NCI-H1105 (cell line): ENCODE measurements at places on chromosomes 6 and 20.

GRCh38 chr6:156731396-156731795, 45.8 kb upstream of the ARID1B start:
- DNase-seq: peak; percentile 91

DNA sequence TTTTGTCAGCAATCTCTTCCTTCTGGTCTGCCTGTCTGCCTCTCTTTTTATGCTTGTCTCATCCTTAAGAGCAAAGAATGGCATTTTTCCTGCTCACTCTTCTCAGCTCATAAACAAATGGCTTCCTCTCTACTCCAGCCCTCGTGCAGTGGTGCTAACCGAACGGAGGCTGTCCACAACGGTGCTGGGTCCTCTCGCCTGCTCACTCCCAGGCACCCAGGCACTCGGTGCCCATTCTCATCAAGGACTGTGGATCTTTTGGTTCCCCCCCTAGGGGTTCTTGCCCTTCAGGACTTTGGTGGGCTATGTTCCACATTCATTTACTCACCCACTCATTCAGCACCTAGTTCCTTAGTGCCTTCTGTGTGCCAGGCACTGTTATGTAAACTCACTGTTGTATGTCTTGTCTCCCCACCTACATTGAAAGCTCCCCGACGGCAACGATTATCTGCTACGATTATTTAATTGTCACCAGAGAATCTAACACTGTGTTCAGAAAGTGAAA, 113.9 kb downstream of the FYN start:
- no peak for DNase-seq

DNA sequence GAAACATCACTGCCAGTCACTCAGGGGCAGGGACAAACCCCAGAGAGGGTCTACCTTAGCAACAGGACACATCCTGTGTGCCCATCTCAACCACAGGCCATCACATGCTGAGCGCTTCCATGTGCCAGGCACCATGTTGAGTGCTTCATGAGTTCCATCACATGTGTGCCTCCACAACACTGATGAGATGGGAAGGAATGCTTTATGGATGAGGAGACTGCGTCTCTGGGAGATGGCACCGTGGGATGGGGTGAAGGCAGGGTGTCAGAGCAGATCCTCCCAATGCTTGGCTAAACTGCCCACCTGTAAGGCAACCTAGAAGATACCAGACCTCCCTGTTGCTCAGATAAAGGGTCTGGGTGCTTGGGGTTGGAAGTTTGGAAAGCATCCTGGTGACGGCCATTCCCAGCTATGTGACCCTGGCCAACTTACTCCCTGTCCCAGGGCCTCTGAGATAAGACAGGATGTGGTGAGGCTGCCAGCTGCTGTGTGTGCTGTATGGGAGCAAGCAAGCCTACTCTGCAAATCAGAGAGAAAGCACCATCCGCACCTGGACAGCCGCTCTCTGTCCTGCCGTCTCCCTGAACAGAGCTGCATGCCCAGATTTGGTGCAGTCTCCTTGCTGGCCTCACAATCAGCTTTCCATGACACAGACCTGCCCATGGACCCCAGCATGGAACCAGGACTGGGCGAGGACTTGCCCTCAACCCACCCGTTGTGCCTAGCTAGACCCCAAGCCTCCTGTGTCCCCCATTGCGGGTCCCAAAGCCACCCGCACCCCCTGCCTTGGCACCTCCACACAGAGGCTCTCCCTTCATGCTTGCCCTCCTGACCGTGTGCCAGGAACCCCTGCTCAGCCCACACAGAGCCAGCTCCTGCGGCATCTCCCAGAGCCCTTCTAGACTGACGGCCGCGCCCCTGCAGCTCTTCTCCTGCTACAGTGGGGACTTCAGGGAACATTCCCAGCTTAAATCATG, 143.7 kb downstream of the SYNDIG1 start:
- no peak for DNase-seq

GRCh38 chr6:119482850-119483285, 133.3 kb upstream of the MAN1A1 start:
- DNase-seq: no peak

DNA sequence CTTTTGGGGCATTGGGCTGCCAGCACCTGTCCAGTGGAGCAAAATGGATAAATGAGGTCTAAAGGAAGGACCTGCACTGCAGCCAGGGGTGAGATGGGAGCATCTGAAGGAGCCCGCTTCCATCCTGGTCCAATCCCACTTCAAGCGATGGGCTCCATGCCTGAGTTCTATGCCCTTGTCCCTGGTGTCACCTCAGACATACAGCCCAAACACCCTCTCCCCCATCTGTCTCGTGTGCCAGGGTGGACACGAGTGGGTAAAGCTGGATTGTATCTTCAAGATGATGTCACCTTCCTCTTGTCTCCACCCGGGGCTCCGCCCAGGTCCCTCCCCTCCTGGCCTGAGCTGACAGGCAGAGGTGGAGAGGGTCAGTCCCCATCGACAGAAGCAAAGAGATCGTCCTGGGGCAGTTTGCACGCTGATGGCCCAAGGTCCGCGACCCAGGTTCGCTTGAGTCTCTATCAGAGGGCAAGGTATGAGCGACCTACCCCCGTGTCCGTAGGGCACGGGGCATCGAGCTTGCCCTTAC, 544 bp downstream of the SMIM29 start:
- DNase-seq: no peak
